Liver (tissue), 10 donors: ENCODE measurements at places on chromosomes 16 and 17. TPM values are rescaled to one million over a fixed set of nuclear protein-coding genes. Genes with fewer than 3 reads are reported as not detected.

GRCh38 chr17:69702078-69702477, 287.6 kb downstream of the MAP2K6 start:
- no peaks in the 10 kb centered on the region for H3K27me3 ChIP-seq
- no peaks in the 10 kb centered on the region for H3K4me1 ChIP-seq
- H3K4me3 ChIP-seq, result no peak overlapping the region
- no peak overlapping the region for H3K27ac ChIP-seq

DNA sequence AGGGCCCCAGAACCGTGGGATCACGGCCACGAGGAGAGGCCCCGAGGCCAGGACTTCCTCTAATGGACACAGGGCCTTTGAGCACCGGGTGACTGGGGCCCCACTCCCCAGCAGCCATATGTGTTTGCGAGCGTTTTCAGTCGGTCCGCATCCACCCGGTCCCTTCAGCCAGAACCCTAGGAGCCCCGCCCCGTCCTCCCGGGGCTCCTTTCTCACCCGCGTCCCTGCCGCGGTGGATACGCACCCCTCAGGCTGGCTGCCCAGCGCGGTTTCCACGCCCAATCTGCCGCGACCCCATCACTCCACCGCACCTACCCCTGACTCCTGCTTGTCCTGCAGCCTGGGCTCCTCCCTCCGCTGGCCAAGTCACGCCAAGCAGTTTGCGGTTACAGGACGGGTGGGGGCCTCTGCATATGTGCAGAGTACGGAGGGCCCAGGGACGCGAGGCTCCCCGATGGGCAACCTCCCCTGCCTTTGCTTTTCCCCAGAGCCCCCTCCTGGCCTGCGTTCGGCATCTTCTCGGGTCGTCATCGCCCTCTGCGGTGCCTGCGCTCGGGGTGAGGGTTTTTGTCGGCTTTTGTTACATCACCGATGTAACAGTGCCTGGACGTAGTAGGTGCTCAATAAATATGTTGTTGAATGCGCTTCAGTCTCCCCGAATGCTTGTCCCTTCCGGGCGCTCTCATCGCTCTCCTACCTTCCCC, 1.0 kb upstream of the TTYH2 start:
- peaks cover 9% of the 10 kb centered on the region for H3K4me1 ChIP-seq
- H3K27me3 ChIP-seq, result no peaks in the 10 kb centered on the region
- H3K36me3 ChIP-seq, result peaks cover 5% of the 10 kb centered on the region
- peak overlapping the region; percentile 76 for H3K4me3 ChIP-seq
- no peak for DNase-seq

The FLII gene
- 90.9 TPM for total RNA-seq

DNA sequence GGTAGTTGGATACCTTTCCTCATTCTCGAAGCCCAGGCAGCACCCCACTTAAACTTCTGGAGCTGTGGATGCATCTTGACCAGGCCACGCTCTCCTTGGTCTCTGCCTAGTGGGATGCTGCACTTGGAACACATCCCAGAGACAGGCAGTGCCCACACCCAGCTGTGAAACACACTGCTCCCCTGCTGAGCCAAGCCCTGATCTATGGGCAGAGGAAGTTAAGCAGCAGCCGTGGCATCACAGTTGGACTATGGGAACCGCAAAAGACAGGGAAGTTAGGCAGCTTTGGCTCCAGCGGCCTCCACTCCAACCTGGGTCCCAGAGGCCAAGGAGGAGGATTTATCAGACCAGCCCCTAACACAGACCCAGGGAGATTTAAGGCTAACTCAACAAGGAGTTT, 284.8 kb upstream of the CCL2 start:
- H3K27me3 ChIP-seq, result peaks cover 3% of the 10 kb centered on the region
- H3K4me3 ChIP-seq, result no peak overlapping the region
- no peak overlapping the region for H3K27ac ChIP-seq
- no peak for DNase-seq
- no peaks in the 10 kb centered on the region for H3K4me1 ChIP-seq

The CD300A gene
- total RNA-seq, result 9.0 TPM

DNA sequence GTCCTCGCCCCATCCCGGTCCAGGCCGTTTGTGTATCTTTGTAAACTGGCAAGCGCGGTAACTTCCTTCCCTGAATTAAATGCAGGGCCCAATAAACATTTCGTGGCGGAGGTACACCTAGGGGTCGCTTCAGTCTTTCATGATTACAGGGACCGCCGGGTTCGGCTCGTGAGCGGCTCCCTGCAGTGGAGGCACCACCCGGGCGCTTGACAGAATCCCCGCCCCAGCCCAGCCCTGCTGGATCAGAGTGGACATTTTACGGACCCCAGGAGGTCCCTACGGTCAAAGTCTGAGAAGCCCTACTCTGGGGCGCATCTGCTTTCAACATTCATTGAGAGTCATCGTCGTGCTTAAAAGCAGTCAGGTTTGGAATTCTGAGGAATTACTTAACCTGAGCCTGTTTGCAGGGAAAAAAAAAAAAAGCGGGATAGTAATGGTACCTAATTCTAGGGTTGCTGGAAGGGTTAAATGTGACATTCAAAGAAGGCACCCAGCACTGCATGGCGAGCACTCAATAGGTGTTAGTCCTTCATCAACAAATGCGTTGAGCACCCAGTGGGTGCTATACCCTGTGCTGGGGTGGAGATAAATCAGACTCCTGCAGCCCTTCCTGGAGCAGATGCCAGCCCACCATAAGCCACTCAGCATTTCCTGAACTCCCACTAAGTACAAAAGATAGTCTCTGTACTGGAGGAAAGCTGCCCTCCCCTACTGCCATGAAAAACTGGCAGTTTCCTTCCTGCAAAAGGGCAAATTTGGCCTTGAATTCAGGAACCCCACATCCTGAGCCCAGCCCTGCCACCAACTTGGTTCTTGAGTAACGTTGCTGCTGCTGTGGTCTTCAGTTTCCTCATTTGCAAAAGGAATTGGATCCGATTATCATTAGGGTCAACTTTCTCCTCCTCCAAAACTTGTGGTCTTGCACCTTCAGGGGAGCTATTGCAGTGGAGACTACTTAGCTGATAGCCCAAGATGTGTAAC, 658 bp upstream of the DUSP3 start:
- no peak for DNase-seq
- H3K27ac ChIP-seq, result peak overlapping the region; percentile 98
- no peaks in the 10 kb centered on the region for H3K27me3 ChIP-seq

- no peaks in the 10 kb centered on the region for H3K27me3 ChIP-seq
- H3K4me3 ChIP-seq, result no peak overlapping the region
- H3K27ac ChIP-seq, result no peak overlapping the region
- DNase-seq, result no peak
These were observed 66.3 kb downstream of the BPTF start for GRCh38 chr17:67891481-67892119.

DNA sequence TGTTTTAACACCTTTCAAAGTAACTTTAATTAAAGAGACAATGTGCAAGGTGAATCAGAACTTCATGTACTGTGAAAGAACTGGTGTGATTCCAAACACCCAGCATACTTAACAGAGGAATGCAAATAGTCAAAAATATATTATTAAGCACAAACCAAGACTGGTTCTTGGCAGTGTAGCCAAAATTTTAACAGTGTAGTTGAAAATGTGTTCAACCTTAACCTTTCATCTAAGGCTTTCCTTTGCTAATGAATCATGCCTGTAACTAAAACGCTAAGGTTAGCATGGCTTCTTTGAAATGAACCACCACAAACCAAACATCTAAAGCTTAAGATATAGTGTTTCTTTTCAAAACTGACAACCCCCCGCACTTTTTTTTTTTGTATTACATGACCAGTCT, 146.3 kb upstream of the AXIN2 start:
- H3K4me3 ChIP-seq, result no peak overlapping the region
- H3K27me3 ChIP-seq, result no peaks in the 10 kb centered on the region
- no peaks in the 10 kb centered on the region for H3K4me1 ChIP-seq
- no peak overlapping the region for H3K27ac ChIP-seq
- no peaks in the 10 kb centered on the region for H3K36me3 ChIP-seq

The APOBR gene
- total RNA-seq, result 1.5 TPM

DNA sequence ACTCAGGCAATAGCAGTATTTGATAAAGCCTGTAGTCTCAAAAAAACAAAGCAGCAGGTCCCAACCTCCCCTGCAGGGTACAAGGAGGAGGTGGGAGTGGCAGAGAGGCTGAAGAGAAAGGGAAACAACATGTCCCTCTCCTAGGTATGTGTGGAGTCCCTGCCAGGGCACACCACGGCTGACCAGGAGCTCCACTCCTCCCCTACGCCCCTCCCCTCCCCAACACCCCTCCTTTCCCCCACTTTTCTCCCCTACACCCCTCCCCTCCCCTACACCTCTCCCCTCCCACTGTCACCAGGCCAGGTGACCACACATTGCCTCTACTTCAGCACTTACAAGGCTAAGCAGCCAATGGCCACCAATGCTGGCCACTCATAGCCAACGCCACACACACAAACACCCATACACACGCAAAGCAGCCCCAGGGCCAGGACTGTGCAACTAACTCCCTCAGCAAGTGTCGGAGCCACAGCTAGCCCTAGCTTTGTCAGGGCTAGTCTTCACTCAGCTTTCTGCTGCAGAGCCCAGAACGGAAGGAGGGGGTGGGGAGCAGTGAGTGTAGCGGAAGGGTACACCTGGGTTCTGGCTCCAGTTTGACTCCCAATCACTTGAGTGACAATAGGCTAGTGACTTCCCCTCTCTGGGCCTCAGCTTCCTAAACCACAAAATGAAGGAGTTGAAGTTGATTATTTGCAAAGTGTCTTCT, 8.2 kb downstream of the CAVIN1 start:
- H3K4me1 ChIP-seq, result no peaks in the 10 kb centered on the region
- no peak for DNase-seq
- H3K27me3 ChIP-seq, result no peaks in the 10 kb centered on the region
- H3K4me3 ChIP-seq, result no peak overlapping the region
- H3K36me3 ChIP-seq, result no peaks in the 10 kb centered on the region

The SCNN1B gene
- not detected for total RNA-seq

The KRT31 gene
- total RNA-seq, result not detected

The CA7 gene
- total RNA-seq, result not detected

DNA sequence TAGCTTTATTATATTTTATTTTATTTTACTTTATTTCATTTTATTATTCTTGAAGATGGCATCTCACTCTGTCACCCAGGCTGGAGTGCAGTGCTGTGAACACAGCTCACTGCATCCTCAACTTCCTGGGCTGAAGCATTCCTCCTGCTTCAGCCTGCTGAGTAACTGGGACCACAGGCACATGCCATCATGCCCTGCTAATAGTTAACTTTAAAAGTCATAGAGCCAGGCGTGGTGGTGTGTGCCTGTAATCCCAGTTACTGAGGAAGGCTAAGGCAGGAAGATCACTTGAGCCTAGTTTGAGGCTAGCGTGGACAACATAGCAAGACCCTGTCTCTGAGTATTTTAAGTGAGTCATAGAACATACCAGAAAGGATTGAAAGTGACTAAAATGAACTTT, 38.7 kb downstream of the ESRP2 start:
- H3K27me3 ChIP-seq, result no peaks in the 10 kb centered on the region
- H3K27ac ChIP-seq, result no peak overlapping the region
- no peak for DNase-seq

DNA sequence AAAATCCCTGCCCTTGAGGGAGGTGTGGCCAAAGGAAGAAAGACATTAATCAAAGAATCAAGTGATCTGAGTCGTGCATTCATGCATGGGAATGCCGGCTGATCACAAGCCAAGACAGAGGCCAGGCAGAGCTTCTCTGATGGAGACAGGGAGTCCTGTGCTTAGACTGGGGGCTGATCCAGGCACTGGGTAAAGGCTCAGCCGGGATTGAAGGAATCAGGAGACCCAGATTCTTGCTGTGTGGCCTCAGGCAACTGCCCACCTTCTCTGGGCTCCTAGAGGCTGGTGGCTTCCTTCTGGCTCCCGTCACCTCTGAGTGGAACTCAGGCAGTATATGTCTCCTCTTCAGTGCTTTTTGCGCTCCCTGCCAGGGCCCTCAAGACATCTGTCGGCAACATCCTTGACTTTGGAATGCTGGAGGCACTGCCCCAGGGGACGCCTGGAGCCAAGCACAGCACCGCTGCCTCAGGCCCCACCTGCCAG, 17.7 kb downstream of the RAI1 start:
- no peak overlapping the region for H3K4me3 ChIP-seq
- no peak overlapping the region for H3K27ac ChIP-seq
- no peaks in the 10 kb centered on the region for H3K27me3 ChIP-seq
- H3K36me3 ChIP-seq, result no peaks in the 10 kb centered on the region

The AMZ2 gene
- 11.6 TPM for total RNA-seq

- no peaks in the 10 kb centered on the region for H3K27me3 ChIP-seq
- H3K36me3 ChIP-seq, result no peaks in the 10 kb centered on the region
- H3K27ac ChIP-seq, result peak overlapping the region; percentile 81
- peaks cover 69% of the 10 kb centered on the region for H3K4me1 ChIP-seq
These were observed 9.2 kb downstream of the RARA start for GRCh38 chr17:40317880-40318829.

The MRPL27 gene
- 36.9 TPM for total RNA-seq

- no peak overlapping the region for H3K4me3 ChIP-seq
- no peaks in the 10 kb centered on the region for H3K27me3 ChIP-seq
These were observed 181.6 kb downstream of the RAB11FIP4 start for GRCh38 chr17:31573047-31573446.

GRCh38 chr16:57639172-57639887, 10.9 kb downstream of the ADGRG1 start:
- H3K27ac ChIP-seq, result no peak overlapping the region
- no peaks in the 10 kb centered on the region for H3K36me3 ChIP-seq

DNA sequence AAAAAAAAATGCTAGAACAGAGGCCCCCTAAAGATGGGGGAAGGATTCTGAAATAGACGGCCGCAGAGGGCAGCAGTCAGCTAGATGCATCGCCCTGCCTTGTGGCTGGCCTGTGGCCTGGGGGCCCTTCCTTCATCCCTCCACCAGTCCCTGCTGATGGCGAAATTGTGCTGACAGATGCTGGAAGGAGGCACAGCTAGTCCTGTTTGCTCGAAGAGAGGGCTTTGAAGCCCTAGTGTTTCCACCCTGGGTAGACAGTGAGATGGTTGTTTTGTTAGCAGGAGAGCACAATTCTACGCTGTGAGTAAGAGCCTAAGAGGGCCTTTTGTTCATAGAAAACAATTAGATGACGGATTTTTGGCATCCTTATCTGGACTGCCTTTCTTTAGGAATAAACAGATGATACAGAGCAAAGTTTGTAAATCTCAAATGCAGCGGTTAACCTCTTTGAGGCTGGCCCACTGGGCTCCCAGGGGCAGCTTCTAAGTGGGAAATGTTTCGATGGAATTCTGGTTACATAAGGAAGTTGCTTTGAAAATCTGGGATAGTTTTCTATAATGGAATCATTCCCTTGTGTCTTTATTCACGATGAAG, 23.0 kb downstream of the VPS35L start:
- H3K4me1 ChIP-seq, result no peaks in the 10 kb centered on the region
- peaks cover 54% of the 10 kb centered on the region for H3K36me3 ChIP-seq
- H3K4me3 ChIP-seq, result no peak overlapping the region
- no peak for DNase-seq
- no peak overlapping the region for H3K27ac ChIP-seq
